Stimulated activated naive CD4-positive, alpha-beta T cell treated with Interleukin-2 at 50 U/mL for 16 hours (primary cell): ENCODE measurements at places on chromosomes 2 and 18.

DNA sequence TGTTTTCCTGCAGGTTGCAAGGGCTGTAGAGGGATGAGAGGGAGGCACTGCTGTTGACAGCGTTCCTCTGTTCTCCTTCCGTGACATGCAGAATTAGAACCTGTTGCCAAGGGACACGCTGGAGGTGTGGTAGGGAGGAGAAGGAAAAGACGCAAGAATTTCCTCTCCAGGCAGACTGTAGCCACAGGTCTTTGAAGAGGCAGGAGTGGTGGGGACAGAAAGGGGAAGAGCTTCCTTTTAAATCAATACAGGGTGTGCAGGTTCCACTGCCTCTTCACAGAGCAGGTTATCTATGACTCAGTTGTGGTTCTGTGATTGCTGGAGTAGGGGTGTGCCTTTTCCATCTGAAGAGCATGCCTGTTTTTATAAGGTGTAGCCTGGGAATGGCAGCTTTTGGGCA, 133.0 kb downstream of the WDSUB1 start:
- no peak for DNase-seq

DNA sequence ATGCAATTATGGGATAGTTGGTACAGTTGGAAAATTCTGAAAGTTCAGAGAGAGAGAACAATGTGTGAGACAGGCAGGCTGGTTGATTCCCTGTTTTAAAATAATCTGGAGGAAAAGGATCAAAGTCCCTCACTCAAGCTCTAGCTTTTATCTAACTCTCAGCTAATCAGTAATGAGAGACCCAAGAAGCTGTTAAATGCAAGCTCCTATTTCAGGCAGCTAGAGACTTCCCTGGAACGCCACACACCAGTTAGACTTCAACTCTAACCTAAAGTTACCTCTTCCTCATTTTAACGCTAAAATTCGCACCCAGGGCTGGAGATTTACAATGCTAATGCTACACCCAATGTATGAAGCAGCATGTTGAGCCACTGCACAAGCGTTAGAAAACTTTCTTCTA, 243.1 kb downstream of the EN1 start:
- DNase-seq = no peak

GRCh38 chr2:160715428-160715827, 221.8 kb upstream of the RBMS1 start:
- no peak for DNase-seq

DNA sequence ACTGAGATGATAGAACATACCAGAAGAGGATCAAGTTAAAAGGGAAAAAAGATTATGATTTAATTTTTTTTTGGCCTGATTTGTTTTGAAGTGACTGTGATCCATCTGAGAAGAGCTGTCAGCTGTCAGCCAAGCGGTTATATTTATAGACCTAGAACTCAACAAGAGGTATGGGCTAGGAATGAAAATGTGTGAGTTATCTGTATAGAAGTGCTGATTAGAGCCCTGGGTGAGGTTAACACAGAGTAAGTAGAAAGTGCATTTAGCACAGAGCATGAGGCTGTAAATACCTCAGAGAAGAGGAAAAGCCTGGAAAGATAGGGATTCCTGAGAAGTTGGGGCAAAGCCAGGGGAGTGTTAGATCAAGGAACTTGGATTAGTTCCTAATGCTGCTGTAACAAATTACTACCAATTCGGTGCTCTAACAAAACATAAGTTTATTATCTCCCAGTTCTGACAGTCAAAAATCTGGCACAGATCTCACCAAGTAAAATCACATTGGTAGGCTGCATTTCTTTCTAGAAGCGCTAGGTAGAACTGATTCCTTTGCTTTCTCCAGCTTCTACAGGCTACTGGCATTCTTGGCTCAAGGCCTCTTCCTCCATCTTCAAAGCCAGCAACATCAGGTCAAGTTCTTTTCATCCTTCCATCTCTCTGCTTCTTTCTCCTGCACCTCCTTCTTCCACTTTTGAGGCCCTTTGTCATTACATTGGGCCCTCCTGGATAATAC, 197.4 kb upstream of the SPHKAP start:
- DNase-seq = no peak

DNA sequence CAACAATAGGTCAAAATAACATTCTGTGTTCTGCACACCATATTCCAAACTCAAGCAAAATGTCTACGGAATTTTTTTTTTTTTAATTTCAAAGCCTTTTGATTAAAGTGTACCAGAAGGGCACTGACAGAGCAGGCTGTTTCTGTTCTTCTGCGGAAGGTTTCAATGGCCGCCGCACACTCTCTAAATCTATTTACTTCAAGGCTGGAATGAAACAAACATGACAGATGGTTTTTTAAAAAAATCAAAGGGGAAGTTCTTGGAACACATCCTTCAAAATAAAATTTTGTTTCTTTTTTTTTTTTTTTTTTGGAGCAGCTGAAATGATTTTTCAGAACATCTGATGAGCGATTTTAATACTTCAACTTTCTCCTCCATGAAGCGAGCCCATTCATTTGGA, 259.1 kb downstream of the TXNL1 start:
- DNase-seq = no peak

DNA sequence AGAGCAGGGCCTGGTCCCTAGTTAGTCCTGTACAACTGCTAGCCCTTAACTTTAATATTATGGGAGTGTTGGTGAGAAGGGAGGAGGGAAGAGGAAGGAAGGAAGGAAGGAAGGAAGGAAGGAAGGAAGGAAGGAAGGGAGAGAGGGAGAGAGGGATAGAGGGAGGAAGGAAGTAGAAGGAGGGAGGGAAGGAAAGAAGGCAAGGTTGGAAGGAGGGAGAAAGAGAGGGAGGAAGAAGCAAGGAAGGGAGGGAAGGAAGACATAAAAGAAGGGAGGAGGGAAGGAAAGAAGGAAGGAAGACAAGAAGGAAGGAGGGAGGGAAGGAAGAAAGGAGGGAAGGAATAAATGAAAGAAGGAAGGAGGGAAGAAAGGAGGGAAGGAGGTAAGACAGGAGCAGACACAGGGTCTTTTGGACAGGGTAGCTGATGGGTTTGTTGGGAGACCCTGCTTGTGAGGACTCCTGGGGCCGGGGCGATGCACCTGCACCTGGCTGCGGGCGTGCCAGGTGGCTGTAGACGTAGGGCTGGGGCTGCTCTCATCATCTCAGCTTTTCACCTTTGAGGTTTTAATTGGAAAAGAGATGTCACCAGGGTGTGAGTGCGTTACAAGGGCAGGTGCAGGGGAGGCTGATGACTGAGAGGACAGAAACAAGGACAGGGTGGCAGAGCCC, 5.9 kb upstream of the POMC start:
- no peak for DNase-seq

GRCh38 chr2:22340716-22341115, 1044.3 kb upstream of the KLHL29 start:
- DNase-seq = no peak

GRCh38 chr2:74620671-74621070, 27.5 kb downstream of the M1AP start:
- DNase-seq = no peak

- no peak for DNase-seq
Observed at GRCh38 chr2:102809291-102810189, 47.7 kb downstream of the TMEM182 start.

DNA sequence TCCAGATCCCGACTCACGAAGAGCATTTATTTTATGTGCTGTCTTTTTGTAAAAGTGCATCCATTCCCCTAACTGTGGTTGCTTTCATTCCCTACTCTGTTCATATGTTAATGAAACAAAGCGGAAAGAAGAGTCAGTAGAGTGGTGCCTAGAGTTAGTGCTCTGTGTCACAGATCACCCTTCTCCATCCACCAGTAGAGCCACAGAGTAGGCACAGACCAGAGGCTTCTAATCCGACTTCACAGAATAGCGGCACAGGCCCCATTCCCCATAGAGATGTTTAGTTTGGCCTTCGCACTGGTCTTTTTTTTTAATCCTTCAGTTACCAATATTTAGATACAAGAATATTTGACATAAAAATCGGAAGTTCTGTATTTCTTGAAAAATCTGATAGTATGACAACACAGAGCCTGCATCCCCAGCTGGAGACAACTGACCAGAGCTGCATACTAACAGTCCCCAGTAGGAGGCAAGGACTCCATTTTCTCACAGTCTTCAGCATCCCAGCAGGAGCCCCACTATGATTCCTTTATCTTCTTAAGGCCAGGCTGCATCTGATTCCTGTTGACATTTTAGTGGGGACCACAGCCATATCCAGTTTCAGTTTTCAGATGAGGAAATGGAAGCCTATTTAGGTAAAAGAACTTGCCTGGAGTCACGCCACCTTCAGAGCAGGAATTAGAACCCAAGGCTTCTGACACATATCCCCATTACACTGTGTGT, 7.0 kb downstream of the G6PC2 start:
- DNase-seq = no peak

DNA sequence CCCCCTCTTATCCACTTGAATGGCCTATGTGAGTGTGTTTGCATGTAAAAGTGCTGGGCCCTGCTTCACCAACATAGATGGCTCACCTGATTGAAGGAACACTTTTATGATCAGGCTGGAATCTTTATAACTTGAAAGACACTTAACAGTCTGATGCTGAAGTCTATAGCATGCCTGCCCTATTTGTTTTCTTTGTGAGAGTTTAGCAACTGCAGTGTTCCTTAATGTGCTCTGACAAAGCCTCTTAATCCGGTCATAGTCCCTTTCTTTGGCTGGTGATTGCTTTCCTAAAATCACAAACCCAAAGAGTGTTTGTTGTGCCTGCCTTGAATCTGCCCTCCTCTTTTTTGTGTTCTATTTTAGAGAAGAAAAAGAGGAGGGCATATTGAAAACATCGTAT, 1382.8 kb upstream of the CELF4 start:
- no peak for DNase-seq

- no peak for DNase-seq
Observed at GRCh38 chr2:23944976-23945375, 4.7 kb downstream of the UBXN2A start.

DNA sequence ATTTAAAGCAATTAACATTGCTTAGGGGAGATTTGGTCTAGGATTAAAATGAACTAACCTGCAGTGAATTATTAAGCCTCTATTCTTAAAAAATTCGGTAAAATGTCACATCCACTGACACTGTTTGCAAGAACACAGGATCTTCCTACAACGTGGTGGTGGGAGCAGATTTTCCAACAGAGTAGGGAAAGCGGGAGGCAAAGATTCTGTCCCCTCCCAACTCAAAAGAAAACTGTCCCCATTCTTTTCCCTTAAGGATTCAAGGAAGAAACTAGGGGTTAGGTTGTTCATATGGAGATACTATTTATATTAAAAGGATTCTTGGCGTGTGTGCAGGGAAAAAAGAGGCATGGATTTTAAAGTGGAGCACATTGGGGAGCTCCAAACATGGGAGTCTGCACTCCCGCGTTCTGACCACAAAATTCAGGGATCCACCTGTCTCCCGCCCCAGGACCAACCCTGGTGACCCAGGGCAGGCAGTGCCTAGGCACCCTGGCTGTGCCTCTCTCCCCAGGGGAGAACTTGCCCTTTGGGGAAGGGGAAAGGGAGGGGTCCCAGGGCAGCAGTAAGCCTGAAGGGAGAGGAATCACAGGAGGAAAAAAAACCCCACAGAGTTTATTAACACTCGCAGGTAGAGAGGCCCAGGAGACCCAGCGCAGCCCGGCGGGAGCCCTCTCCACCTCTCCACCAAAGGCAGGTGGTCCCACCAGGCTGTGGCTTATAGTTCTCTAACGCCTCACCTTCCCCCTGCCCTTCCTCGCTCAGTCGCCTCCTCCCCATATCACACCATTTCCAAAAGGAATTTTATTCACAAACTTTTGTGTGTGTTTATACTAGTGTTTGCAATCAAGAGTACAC, 2.3 kb downstream of the PTGR3 start:
- no peak for DNase-seq

GRCh38 chr2:42614838-42615237, 46.4 kb downstream of the MTA3 start:
- no peak for DNase-seq

GRCh38 chr2:6213056-6213780, 521.0 kb downstream of the SOX11 start:
- no peak for DNase-seq

GRCh38 chr2:193891023-193891422, 1696.3 kb upstream of the TMEFF2 start:
- DNase-seq = no peak

DNA sequence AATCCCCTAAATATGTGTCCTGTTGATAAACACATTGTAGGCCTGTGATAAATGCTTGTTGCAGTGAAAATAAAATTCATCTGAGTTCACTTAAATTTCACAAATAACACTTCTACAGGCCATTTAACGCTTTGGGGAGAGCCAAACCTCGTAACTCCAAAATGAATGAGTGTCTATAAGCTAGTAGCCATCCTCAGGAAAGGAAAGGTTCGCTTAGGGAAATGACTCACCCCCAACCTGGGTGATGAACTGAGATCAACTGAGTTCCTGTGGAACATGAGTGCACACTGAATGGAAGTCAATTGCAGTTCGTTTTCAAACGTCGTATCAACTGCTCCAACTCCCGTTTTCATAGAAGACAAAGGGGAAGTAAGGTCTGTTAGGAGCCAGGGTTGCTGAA, 527.6 kb upstream of the ID2 start:
- no peak for DNase-seq

GRCh38 chr2:177724398-177725287, 332.1 kb downstream of the AGPS start:
- DNase-seq = peak; percentile 2

- DNase-seq = no peak
Observed at GRCh38 chr18:61922435-61922834, 29.6 kb upstream of the RNF152 start.

- no peak for DNase-seq
Observed at GRCh38 chr2:125643585-125643984, 1012.4 kb upstream of the GYPC start.

DNA sequence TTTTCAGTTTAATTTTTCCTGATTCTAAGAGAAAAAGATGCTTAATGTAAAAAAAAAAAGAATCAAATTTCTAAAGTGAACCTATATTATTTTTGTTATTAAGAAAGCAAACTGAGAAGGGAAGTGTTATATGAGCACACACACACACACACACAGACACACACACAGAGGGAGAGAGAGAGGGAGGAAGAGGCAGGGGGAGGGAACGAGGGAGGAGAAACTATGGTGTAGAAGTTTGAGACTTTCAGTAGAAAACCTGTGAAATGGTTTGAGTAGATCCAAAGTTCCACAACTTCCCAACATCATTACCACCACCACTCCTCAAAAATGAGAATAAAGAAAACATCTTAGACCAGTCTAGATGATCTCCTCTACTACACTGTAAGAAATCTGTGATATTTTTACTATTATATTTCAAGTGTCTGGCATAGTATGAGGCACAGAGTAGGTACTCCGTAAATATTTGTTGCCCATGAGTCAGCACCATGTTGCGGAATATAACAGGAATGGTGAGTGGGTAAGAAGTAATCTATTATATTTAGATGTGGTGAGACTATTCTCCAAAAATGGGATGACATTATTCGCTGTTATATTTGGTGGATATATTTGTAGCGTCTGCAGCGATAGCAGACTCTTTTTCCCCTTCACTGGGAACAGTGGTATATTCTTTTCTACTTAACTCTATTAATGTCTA, 149.4 kb upstream of the DNMT3A start:
- no peak for DNase-seq

- DNase-seq = no peak
Observed at GRCh38 chr2:55452879-55453278, 33.2 kb upstream of the CCDC88A start.
